ENCODE measurements at places on chromosomes 5 and 9.
A peak's percentile ranks its signal among the peaks of the same experiment; 100 is the strongest.

- no peak for DNase-seq
Measured at GRCh38 chr9:117826837-117827236, 122.6 kb downstream of the TLR4 start.

DNA sequence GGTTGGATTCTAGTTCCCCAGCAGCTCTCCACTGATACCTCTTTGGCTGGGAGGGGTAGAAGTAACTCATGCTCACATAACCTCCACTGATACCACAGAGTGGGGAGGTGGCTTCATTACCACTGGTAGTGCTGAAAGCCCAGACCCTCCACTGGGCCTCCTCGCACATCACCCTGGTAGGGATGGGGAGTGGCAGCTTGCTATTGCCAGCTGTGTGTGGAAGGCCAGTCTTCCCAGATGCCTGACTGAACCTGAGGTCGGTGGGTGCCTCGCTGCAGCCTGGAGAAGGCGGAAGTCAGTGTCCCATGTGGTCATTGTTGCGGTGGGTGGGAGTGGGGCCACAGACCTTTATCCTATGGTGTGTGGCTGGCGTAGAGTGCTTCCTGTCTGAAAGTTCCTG is 138.0 kb downstream of the TAF11L14 start:
- DNase-seq = no peak

- peak; percentile 20 for DNase-seq
Measured at GRCh38 chr5:134975078-134975715, 7.5 kb downstream of the CATSPER3 start.

DNA sequence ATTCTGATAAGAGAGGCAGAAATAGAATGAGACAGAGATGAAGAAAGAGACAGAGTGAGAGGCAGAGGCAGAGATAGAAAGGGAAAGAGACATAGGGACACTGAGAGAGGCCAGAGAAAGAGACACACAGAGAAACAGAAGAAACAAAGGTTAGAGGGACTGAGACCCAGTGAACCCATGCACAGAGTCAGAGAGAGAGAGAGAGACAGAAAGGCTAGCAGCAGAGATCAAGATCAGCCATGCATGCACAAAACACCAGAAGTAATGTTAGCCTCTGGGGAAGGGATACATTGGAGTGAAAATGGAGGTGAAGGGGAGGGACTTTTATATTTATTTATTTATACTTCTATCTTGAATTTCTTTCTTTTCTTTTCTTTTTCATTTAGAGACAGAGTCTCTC is 14.1 kb upstream of the SPARC start:
- DNase-seq = no peak

GRCh38 chr9:71795097-71795813 is 26.9 kb upstream of the CEMIP2 start:
- DNase-seq = no peak

- DNase-seq = peak; percentile 37
Measured at GRCh38 chr5:167950126-167950721, 341.2 kb upstream of the WWC1 start.

DNA sequence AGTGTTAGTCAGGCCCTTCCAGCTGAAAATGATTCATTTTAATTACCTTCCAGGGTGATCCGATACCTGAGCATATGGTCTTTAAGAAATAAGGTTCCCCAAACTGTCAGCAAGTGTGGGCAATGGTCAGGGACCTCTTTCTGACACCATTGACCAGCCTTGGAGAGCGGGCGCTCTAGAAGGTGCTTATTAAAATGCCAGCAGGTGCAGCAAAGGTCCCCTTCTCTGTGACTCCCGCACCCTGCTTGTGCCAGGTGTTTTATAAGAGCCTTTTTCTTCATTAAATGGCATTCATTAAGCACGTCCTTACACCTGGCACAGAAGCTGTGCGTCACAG is 85.3 kb downstream of the MVB12B start:
- DNase-seq = no peak

GRCh38 chr5:150062216-150062922 is 24.0 kb downstream of the CSF1R start:
- no peak for DNase-seq

- DNase-seq = no peak
Measured at GRCh38 chr5:127529904-127530682, 12.7 kb downstream of the PRRC1 start.

DNA sequence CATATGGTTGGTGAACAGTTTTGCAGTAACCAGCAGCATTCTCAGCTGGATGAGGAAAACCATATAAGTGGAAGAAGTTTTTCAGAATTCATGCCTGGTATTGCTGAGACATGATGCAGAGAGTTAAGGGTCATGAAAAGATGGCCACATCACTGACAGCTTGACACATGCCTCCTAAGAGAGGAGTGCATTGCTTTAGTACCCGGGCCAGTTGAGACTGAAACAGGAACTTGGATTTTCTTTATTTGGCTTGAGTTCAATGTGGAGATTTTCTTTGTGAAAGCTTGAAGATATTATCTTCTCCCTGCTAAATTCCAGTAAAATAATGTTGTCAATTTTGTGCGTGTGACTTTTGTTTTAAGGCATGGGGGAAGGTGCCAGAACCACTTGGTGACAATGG is 35.8 kb downstream of the HACD4 start:
- no peak for DNase-seq

- peak; percentile 41 for DNase-seq
Measured at GRCh38 chr5:61333321-61333953, 1.4 kb downstream of the ZSWIM6 start.

GRCh38 chr9:38362852-38363588 is 29.5 kb upstream of the ALDH1B1 start:
- DNase-seq = peak; percentile 74

GRCh38 chr5:14937254-14937653 is 65.7 kb upstream of the ANKH start:
- DNase-seq = no peak

DNA sequence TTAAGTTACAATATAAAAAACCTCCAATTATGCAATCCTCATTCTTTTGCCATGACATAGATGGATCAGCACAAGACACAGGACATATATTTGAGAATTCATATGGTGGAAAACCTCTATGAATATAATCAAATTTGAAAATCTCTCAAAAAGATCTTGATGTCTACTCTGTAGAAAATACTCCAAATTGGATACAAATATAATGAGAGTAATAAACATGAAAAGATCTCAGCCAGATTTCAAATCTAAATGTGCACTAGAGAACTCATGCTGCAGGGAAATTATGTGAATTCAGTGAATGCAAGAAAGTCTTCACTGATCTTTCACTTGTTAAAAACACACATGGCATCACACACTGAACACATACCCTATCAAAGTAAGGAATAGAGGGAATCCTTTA is 13.8 kb downstream of the PCDHB15 start:
- DNase-seq = no peak

DNA sequence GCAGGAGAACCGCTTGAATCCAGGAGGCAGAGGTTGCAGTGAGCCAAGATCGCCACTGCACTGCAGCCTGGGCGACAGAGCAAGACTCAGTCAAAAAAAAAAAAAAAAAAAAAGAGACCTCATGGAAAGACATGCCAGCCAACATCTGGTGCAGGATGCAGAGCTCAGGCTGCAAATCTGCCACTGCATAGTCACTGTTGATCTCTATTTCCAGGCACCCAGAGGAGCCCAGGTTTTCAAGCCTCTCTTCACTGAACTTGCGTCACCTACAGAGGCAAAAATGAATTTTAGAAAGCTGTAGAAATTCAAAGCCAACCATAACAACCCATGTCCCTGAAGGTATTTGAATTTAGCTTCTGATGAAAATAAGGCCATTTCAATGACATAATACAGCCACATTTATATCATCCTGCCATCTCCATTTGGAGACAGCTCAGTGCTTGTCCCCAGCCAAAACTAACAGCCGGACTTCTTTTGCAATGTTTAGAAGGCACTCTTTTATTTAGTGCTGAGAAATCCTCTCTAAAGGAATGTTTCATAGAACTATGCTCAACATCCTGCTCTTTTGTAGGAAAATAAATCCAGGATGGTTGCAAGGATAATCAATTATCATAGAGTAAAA is 113.3 kb downstream of the SNX18 start:
- DNase-seq = no peak

DNA sequence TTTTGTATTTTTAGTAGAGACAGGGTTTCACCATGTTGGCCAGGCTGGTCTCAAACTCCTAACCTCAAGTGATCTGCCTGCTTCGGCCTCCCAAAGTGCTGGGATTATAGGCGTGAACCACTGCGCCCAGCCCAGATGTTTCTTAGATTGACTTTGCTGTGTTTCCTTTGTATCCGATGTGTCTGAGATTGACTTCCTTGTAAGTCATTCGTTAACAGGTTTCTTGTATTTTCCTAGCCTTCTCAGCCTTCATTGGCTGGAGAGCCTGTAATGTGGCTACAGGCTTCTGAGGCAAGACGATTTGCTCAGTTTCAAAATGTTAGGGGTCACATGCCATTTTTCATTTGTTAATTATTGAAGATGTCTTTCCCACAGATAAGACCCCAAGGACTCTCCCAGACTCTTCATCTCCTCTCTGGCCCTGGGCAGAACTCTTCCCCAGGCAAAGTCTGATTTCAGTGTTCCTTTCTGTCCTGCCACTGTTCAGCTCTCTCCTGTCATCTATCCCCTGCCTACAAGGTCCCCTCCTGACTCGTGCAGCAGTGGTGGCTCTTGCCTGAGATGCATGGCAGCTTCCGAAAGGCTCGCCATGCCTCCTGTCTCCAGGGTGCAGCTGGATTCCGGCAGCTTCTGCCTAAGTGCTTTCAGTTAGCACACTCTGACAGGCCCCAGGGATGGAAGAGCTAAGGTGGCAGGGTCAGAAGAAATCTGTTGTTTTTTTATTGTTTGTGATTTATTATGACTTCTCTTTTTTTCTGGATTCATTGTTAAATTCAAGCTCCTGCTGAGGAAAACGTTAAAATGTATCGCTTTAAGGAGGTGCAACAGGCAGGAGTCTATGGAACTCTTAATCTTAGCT is 206.4 kb downstream of the AOPEP start:
- DNase-seq = no peak
